ENCODE measurements at places on chromosomes 16 and 17.
A peak's percentile ranks its signal among the peaks of the same experiment; 100 is the strongest.

DNA sequence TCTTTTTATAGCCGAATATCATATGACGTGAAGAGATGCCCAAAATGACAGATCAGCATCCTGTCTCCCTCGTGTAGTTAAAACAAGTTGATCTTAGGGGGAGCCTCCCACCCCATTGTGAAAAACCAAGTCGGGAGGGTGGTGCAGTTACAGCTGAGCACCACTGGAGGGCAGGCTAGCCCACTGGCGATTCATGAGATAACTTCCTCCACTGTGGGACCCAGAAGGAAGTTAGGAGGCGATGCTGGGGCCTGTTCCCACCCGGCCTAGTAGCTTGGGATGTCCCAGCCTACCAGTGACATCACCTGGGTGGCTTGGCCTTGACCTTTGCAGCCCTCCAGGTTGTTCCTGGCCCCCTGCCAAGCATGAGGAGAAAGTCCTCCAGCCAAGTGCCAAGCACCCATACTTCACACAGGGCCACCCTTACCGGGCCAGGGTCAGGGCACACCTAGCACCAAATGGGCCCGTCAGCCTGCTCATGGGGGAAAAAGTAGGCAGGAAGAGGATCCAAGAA is 8.1 kb upstream of the CPNE2 start:
- peak; percentile 78 for DNase-seq

- no peak for DNase-seq
Measured at GRCh38 chr17:8698162-8698971, 46.3 kb downstream of the CCDC42 start.

DNA sequence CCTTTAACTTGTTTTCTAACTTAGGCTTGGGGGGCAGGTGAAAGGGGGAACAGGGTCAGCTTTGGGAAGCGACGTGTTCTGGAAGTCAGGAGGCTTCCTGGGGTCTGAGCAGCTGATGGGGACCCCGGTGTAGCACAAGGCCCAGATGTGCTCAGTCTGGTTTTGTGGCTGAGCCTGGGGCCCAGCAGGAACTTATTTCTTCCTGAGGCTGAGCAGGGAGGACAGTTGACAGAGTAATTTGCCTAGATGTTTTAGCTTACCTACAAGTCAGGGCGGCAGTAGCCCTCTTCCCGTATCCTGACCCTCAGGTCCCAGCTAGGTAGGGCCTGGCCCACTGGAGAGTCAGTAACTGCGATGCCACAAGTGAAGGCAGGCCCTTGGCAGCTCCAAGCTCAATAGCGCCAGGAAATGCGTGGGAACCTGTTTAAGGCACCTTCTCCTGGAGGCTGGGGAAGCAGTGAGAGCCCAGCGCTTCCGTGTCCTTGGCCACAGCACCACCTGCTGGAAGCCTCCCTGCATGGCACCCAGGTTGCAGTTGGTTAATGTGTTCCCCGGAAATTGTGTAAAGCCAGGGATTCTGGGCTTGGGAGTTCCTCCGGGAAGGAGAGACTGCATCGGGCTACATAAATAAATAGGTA is 5.2 kb downstream of the CCR7 start:
- peak; percentile 75 for DNase-seq

DNA sequence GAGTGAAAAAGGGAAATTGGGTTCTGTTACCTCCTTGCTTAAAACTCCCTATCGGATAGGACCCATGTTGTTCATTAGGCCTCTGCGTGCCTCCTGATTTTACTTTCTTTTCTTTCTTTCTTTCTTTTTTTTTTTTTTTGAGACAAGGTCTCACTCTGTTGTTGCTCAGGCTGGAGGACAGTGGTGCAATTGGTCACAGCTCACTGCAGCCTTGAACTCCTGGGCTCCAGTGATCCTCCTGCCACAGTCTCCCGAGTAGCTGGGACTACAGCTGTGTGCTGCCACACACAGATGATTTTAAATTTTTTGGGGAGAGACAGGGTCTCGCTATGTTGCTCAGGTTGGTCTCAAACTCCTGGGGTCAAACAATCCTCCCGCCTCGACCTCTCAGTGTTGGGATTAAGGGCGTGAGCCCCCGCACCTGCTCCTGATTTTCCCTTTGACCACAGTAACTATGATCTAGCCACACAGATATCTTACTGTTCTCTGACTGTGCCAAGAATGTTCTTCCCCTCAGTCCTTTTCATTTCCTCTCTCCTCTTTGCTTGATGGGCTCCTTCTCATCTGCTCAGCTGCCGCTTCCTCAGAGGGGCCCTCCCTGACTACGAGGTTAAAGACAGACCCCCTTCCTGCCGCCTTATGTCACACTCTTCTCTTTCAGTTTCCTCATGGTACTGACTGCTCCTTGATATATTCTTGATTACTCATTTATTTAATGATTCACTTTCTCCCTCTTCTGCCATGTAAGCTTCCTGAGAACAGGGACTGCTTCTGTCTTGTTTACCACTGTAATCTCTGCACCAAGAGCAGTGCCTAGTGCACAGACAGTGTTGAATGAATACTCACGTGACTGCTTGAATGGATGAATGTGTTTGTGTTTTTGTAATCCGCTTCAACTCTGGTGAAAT is 44.3 kb downstream of the LCMT1 start:
- no peak for DNase-seq

DNA sequence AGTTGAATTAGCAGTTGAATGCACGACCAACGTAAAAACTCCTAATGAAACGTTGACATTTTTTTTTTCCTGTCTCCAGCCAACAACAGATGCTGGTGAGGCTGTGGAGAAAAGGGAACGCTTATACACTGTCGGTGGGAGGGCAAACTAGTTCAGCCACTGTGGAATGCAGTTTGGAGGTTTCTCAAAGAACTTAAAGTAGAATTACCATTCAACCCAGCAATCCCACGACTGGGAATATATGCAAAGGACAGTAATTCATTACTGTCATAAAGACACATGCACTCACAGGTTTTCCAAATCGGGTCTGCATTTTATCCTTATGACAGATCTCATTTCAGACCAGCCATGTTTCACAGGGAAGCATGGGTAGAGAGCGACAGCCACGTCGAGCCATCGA is 3.5 kb upstream of the WFDC1 start:
- no peak for DNase-seq

GRCh38 chr17:15085890-15086677 is 179.0 kb downstream of the PMP22 start:
- no peak for DNase-seq

GRCh38 chr17:27496437-27496943 is 40.2 kb downstream of the KSR1 start:
- no peak for DNase-seq

DNA sequence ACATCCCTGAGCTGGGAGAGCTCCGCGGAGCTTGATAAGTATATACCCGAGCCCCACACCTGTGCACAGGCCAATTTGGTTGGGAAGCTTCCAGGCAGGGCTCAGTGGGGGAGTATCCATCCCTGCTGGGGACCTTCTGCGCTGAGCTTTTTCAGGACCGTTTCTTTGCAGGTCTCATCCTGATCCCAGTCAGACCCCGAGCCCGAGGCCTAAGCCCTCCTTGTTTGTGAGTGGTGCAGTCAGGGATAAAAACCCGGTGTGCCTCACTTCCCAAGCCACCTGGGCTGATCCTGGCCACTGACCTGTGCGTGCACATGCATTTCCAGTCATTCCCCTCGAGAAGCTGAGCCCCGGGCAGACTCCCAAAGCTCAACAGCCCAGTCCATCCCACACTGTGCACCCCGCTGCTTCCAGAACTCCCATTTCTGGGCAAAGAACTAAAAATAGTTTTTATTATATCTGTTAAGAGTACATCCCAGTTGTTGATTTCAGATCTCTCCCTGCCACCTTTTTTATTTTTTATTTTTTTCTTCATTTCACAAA is 27.3 kb upstream of the NAT9 start:
- no peak for DNase-seq

- DNase-seq: peak; percentile 37
Measured at GRCh38 chr17:17750881-17751280, 69.6 kb downstream of the RAI1 start.

DNA sequence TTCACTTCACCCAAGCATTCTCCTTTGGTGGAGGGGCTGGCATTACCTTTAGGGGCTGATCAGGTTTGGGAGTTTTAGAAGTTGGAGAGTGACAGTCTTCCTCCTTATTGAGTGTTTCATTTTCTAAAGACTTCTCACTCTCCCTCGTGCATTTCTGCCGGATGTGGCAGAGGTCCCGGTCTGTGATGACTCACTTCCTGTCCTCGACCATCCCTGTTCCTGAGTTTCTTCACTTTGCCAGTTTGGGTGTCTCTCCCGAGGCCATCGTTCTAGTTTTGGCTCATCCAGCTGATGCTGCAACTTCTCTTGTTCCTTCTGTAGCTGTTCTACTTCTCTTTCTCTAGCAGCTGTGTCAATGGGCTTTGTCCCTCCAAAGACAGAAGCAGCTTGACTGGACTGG is 104.3 kb downstream of the PHKB start:
- no peak for DNase-seq

DNA sequence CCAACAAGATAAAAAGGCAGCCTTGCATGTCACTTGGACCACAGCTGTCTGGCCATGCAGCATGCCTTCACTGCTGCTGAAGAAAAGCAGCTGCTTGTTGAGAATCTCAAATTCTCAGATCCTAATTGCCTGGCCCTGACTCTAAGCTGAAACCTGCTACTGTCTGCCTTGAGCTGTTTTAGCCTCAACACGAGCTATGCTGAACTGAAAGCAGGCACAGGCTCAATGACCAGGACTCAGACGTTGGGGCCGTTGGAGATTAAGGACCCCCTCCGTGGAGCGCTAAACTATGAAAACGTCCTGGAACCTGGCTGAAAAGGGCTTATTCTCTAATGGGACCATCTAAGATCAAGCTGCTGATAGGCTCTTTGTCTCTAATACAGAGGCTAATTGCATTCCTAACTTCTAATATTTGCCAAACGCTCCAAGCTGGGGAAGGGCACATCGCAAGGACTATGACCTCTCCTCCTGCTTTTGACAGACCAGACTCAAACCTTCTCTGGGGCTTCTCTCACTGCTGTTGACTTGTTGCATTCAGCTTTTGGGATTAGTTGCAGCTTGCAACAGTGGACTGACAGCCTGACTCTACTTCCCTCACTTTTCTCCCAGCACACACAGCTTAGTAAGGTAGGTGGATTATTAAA is 4.6 kb upstream of the PLK1 start:
- DNase-seq: no peak

DNA sequence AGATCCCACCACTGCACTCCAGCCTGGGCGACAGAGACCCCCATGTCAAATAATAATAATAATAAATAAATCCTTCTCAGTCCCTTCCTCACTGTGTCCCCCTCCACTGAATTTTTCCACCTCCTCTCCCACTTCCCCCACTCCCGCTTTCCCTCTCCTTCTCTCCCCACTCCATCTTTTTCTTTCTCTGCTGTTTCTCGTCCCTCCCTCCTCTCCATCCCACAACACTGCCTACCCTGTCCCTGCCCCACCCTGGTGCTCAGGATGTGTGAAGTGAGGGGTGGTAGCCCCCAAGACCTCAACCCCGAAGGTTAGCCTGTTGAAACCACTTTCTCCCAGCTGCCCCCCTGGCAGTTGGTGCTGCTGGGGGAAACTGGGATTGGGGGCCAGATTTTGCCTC is 34.4 kb upstream of the STH start:
- DNase-seq: no peak

DNA sequence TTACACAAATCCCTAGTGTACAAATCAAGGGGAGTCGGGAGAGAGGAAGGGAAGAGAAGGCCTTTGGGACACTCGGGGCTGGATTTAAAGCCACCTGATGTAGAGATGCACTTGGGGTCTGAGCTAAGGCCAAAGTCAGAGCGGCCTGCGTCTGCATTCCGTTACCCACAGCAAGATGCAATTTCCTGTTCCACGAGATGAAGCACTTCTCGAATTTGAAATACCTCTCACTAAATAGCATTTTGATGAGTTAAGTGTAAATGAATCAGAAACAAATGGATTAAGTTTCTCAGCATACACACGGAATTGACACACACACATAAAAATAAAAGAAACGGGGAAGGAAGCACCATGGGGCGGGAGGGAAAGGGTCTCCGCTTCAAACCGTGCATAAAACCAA is 386.0 kb downstream of the SOX9 start:
- no peak for DNase-seq

- DNase-seq: no peak
Measured at GRCh38 chr17:59642565-59642964, 22.9 kb downstream of the CLTC start.

GRCh38 chr16:68244481-68244902 is 681 bp upstream of the PLA2G15 start:
- DNase-seq: no peak

DNA sequence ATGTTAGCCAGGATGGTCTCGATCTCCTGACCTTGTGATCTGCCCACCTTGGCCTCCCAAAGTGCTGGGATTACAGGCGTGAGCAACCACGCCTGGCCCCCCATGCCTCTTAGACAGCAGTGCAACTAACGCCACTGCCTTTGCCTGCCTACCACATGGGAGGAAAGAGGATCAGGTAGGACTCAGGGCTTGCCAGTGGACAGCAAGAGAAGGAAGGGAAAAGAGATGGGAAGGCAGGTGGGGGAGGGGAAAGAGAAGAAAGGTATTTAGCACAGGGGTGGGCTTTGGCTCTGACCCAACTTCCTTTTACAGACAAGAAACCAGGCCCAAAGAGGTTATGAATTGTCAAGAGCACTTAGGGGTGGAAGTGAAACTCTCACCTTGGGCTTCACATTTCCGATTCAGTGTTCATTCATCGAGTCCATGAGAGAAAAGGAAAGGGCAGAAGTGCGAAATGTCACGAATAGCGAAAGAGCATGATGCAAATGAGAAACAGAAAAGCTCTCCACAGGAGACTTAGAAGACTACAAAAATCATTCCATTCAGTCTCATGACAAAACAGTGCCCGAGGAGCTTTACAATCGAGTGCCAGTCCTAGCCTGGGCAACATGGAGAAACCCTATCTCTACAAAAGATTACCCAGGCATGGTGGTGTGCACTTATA is 36.4 kb downstream of the CDK5R1 start:
- no peak for DNase-seq

DNA sequence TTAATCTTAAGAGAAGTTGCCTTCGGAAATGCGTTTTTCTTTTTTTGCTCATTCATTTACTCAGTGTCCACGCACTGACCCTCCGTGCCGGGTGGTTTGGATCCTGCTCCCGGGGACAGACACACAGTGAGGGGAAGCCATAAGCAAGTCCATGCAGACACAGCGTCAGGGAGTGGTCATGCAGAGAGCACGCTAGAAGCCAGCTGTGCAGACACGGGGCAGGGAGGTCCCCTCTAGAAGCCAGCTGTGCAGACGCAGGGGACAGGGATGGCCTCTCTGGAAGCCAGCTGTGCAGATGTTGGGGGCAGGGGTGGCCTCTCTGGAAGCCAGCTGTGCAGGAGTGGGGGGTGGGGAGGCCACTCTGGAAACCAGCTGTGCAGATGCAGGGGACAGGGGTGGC is 4.8 kb downstream of the GAA start:
- DNase-seq: no peak

DNA sequence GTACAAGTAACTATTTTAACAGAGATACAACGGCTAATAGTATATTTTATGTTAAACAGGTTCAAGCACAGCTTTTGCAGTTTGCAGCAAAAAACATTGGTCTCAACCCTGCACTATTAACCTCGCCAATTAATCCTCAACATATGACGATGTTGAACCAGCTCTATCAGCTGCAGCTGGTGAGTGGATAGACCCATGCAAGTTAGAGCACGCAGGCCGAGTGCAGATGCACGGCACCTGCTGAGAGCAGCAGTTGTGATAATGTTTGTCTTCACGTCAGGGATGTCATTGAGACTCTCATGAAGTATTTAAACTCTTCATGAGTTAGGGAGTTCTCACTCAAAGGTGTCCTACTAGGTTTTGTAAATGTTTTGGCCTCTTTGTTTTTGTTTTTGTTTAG is 45.6 kb downstream of the TMC6 start:
- DNase-seq: no peak
